Ecto neural progenitor cell (in vitro differentiated cells): ENCODE measurements at places on chromosomes 3 and 15.

DNA sequence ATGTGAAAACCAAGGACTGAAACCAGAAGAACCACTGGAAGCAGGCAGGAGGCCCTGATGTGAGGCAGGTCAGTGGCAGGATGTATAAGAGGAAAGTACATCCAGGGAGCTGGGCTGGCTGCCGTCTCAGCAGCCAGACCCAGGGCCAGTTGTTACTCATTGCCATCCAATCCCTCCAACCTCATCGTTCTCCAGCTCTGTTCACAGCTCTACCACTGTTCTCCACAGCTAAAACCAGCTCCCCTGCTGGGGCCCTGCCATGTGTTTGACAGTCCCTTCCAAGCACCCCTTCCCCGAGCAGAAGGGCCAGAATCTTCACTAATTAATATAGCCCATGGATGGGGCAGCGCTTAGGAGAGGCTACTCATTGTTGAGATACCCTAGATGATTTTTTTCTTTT, 206.6 kb downstream of the MECOM start:
- DNase-seq, result no peak

- DNase-seq, result no peak
Observed at GRCh38 chr3:6182909-6183308, 678.0 kb upstream of the GRM7 start.

DNA sequence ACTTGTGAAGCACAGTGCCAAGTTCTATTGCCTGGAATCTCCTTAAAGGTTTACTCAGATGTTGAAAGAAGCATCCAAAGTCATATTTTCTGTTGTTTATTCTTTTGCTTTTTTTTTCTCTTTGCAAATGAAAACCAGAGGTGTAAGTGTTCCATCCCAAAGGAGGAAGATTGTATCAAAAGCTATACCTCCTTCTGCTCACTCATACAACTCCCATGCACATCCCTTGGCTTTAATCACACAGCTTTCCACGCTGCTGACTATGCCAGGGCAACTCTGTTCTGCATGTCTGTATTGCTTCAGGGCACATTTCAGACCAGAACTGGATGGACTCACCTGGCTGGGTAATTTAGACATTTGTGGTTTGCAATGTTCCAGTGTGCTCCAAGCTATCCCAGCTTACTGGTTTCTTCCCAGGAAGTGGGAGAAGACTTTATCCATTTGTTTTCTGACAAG, 399.6 kb upstream of the TBL1XR1 start:
- no peak for DNase-seq

DNA sequence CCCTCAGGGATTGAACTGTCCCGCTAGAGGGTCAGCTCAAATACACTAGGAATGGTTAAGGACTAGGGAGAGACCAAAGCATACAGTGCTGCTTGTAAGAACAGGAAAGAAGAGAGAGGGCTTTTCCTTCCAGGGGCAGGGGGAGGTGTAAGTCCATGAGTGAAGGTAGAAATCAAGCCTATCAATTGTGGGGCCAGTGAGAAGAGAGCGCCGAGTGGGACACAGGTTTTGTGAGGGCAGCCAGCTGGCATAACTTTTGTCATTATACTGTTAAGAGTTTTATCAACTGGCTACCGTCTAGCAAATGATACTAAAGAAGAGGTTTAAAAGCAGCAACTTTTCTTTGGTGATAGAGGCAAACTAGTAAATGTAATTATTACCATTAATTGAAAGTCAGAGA, 45.0 kb downstream of the LMCD1 start:
- DNase-seq, result no peak

DNA sequence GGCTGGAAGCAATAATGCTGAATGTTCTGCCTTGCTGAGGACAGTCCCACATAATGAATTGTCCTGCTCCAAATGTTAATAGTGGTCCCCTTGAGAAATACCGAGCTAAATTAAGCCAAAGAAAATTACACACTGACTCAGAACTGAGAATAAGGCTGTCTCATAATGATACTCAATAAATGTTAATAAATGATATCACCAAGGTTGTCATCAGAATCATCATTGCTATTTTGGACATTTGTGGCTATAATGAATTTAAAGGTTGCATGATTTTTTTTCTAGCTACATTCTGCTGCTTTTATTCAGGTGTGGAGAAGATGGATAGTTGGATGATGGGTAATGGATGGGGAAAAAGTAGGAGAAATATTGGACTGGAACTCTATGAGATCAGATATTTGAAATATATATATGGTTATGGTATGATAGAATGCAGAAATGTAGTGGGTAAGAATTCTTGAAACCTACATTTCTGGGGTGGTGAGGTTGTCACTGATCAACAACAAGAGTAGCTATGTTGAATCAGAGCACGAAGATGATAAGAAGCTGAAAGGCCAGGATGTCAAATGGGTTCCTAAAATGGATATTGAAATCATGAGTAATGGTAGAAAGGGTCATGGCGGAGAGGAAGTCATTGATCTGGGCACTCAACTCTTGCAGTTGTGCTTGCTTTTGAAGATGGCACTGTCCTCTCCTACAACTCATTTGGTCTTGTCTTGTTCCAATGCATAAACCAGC, 12.8 kb downstream of the CHST2 start:
- no peak for DNase-seq

DNA sequence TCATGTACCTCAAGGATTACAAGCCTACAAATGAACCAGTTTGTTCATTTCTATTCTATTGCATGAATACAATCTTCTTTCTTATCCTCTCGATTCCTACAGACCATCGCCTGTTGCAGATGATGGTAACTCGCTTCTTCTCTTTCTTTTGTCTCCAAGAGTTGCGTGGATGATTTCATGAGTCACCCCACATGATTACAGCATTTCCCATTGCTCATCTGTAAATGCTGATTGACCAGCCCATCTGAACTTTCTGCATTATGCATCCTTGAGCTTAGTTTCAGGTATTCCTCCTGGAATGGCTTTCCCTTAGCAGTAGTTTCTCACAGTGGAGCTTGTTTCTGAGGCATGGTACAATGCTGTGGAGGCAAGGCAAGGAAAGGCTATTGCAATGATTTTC, 109.6 kb upstream of the TOPAZ1 start:
- no peak for DNase-seq

GRCh38 chr3:140529096-140529495, 148.8 kb upstream of the TRIM42 start:
- no peak for DNase-seq

GRCh38 chr3:100260081-100260684, 609 bp upstream of the TBC1D23 start:
- peak; percentile 49 for DNase-seq
